ENCODE measurements at places on chromosomes 5 and 9. TPM values are rescaled to one million over a fixed set of nuclear protein-coding genes. Genes with fewer than 3 reads are reported as not detected.
A peak's percentile ranks its signal among the peaks of the same experiment; 100 is the strongest.

- DNase-seq = no peak
Measured at GRCh38 chr9:83270116-83270515, 207.2 kb upstream of the RASEF start.

DNA sequence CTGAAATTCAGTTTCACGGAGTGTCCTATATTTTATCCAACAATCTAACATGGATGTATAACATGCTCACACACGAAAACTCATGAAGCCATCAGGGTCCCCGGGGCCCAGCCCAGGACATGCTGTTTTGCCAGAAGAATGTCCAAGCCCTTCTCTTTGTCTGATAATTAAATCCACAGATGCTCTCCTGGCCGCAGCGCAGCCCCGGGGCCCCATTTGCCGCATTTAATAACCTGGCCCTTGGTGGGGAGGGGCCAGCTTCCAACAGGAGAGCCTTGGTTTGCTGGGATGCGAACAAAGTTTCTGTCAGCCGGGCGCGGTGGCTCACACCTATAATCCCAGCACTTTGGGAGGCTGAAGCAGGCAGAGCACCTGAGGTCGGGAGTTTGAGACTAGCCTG lies 30.0 kb downstream of the PLPP7 start:
- DNase-seq = peak; percentile 55

GRCh38 chr5:140881889-140882590 lies at the start of gene PCDHA13:
Gene PCDHA13 (plus strand): TSS chr5:140882124. CDS start chr5:140882269, 145 bp downstream.
- DNase-seq = no peak

DNA sequence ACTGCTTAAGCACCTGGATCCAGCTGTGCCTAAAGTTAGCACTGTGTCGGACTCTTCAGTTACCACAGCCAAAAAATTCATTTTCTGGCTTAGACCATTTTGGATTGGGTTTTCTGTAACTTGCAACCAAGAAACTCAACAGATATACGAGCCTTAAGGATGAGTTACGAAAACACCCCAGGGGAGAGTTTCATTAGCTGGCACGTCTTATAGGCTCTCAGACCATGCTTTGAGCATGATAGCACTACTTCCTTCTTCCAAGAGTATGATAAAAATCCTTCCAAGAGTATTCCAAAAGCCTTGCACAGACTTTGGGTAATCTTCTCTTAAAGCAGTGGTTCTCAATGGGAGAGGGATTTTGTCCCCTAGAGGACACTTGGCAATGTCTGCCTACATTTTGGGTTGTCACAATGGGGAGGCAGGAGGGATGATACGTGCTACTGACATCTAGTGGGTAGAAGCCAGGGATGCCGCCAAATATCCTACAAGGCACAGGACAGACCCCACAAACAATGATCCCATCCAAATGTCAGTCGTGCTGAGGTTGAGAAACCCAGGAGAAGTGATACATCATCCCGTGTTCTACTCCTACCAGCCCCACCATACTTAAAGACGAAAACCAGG lies 64.8 kb downstream of the SMIM23 start:
- no peak for DNase-seq

The PCDHGA11 gene
- 2.2 TPM for polyA plus RNA-seq

All from right cardiac atrium (tissue), 5 donors.